ENCODE measurements at places on chromosomes 1 and 21. TPM values are rescaled to one million over a fixed set of nuclear protein-coding genes. Genes with fewer than 3 reads are reported as not detected.

DNA sequence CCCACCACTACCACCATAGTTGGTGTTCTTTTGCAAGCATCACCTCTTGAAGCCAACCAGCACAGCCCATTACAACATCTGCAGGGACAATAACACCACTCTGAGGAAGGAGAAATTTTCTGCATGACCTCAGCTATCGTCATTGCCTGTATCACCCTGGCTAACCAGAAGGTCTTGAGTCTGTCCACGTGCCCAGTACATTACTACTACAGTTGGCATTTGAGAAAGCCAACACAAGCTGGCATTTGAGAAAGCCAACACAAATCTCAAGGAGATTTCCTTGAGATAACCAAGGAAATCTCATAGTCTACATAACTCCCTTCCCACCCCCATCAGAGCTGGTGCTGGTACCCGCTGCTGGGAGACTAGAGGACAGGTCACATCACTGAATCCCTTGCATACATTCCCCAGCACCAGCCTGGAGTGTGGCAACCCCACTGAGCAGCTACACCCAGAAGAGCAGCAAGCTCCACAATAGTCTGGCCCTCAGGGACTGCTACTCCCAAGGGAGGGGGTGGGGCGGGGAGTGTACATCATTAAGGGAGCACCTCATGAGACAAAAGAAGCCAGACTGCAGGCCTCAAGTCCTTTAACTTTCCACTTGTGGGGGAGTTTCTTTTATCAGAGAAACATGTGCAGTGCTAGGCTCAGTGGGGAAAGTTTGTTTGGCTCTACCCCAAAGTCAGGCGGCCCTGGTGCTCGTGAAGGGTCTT lies 46.0 kb upstream of the GUCA2A start:
- H3K36me3 ChIP-seq: peaks cover 20% of the 10 kb centered on the region
- peaks cover 2% of the 10 kb centered on the region for H3K4me1 ChIP-seq
- H3K27ac ChIP-seq: no peak overlapping the region
- H3K4me3 ChIP-seq: no peak overlapping the region
- H3K27me3 ChIP-seq: no peaks in the 10 kb centered on the region

GRCh38 chr1:205313563-205314308 lies 7.8 kb downstream of the NUAK2 start:
- peak overlapping the region; percentile 95 for H3K27ac ChIP-seq
- DNase-seq: peak; percentile 28
- no peaks in the 10 kb centered on the region for H3K36me3 ChIP-seq

DNA sequence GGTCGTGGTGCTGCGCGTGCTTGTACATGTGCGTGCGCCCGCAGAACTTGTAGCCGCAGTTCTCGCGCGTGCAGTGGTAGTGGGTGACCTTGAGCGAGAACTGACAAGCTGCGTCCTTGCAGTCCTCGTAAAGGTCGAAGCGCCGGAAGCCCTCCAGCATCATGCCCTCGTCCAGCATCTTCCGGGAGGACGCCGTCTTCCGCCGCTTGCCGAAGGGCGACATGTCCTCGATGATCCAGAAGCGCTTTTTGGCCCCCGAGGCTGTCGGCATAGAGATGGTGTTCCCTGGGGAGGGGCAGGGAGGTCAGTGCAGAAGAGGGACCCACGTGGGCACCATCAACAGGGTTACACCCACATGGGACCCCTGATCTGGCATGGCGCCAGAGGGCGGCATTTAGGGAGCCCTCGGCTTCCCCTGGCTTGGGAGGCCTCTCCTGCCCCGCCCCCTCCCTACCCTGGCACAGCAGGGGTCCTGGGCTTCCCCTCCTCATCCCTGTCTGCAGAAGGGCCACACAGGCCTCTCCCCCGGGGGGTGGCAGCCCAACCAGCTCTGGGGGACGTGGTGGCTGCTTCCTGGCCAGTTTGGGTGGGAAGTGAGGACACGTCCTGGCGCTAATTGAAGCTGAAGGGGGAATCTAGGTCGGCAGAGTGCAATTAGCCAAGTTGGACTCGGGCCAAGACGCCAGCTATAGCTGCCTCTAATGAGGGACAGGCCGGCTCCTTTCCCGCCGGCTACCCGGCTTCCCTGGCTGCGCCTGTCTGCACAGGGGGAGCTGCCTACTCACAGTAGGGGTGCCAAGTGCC lies 156.5 kb downstream of the CASZ1 start:
- H3K27ac ChIP-seq: no peak overlapping the region
- H3K4me1 ChIP-seq: no peaks in the 10 kb centered on the region
- H3K27me3 ChIP-seq: peaks cover 19% of the 10 kb centered on the region
- no peak for DNase-seq
- peaks cover 6% of the 10 kb centered on the region for H3K36me3 ChIP-seq

GRCh38 chr21:37146320-37147235 lies 73.5 kb downstream of the TTC3 start:
- no peak for DNase-seq
- no peak overlapping the region for H3K4me3 ChIP-seq
- peaks cover 6% of the 10 kb centered on the region for H3K4me1 ChIP-seq
- peaks cover 60% of the 10 kb centered on the region for H3K36me3 ChIP-seq
- H3K27ac ChIP-seq: peak overlapping the region; percentile 70
- H3K27me3 ChIP-seq: no peaks in the 10 kb centered on the region

- peaks cover 5% of the 10 kb centered on the region for H3K27me3 ChIP-seq
- peak overlapping the region; percentile 72 for H3K27ac ChIP-seq
- H3K36me3 ChIP-seq: peaks cover 11% of the 10 kb centered on the region
- H3K4me3 ChIP-seq: no peak overlapping the region
Observed at GRCh38 chr1:173099166-173099565, 48.4 kb upstream of the TNFSF18 start.

DNA sequence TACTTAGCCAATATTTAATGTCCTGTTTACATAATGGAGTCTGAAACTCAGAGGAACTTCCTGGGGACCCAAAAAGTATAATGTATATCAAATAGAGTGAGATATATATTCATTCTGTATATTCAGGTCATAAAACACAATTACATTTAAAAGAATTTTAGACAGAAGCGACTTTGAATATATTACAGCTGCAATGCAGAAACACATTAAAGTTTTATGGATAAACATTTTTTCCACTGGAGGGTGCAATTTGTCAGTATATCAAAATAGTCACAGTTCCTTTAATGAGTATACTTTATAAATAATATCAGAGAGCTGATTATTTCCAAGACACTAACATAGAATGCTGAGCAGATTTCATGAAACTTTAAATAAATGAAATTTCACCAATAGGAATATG lies 43.9 kb upstream of the CRB1 start:
- no peaks in the 10 kb centered on the region for H3K27me3 ChIP-seq
- H3K36me3 ChIP-seq: no peaks in the 10 kb centered on the region
- no peaks in the 10 kb centered on the region for H3K4me1 ChIP-seq
- no peak overlapping the region for H3K4me3 ChIP-seq
- DNase-seq: no peak

DNA sequence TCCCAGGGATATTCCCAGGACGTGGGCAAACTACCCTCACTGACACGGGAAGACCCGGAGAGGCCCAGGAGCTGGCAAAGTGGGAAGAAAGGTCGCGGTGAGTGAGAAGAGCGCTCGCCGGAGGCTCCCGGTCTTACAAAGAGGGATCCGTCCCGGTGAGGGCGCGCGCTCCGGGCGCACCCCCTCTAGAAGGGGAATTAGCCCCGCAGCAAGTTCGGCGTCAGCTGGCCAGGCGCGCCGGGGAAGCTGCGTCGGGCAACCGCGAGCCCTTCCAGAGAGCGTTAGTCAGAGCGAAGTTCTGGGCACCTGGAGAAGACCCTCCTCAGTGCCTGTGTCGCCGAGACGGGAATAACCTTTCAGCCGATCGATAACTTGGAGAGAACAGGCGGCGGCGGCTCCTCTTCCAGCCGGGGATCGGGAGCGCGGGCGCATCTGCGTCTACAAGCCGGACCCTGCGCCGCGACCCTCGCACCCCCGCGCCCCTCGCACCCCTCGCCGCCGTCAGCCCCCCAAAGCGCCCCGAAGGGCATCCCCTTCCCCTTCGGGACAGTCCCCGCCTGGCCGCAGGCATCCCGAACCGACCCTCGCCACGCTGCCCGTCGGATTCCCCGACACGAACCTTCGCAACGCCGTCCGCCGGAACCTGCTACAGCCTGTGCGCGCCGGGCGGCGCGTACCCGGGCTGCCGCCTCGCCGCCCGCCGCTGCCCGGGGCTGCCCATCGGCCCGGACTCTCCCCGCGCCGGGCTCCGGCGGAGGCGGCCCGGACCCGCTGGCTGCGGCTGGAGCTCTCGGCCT lies 485 bp downstream of the SIPA1L2 start:
- no peaks in the 10 kb centered on the region for H3K36me3 ChIP-seq
- peak overlapping the region; percentile 96 for H3K4me3 ChIP-seq
- peaks cover 10% of the 10 kb centered on the region for H3K27me3 ChIP-seq
- peak; percentile 49 for DNase-seq
- peak overlapping the region; percentile 96 for H3K27ac ChIP-seq

GRCh38 chr1:14363707-14364413 lies 234.6 kb upstream of the KAZN start:
- no peak overlapping the region for H3K4me3 ChIP-seq
- no peak overlapping the region for H3K27ac ChIP-seq
- DNase-seq: no peak

DNA sequence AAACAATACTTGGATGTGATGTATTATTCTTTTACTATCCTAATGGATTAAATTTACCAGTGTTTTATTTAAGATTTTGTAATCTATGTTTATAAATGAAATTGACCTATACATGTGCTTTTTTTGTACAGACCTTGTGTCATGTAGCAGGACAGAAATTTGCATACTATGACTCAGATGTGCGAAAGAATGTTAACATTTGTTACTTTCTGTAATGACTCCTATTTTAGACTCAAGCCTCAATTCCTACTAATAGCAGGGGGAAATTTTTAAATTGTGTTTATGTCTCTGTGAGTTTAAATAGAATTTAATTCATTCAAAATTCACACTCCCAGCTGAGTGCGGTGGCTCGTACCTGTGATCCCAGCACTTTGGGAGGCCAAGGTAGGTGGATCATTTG lies 21.8 kb upstream of the RIMKLA start:
- peaks cover 5% of the 10 kb centered on the region for H3K27me3 ChIP-seq
- no peak overlapping the region for H3K4me3 ChIP-seq
- H3K27ac ChIP-seq: no peak overlapping the region
- DNase-seq: no peak

- H3K27me3 ChIP-seq: peaks cover 18% of the 10 kb centered on the region
- no peak overlapping the region for H3K4me3 ChIP-seq
- no peak overlapping the region for H3K27ac ChIP-seq
- DNase-seq: no peak
Observed at GRCh38 chr1:66438501-66438900, 95.5 kb upstream of the SGIP1 start.

DNA sequence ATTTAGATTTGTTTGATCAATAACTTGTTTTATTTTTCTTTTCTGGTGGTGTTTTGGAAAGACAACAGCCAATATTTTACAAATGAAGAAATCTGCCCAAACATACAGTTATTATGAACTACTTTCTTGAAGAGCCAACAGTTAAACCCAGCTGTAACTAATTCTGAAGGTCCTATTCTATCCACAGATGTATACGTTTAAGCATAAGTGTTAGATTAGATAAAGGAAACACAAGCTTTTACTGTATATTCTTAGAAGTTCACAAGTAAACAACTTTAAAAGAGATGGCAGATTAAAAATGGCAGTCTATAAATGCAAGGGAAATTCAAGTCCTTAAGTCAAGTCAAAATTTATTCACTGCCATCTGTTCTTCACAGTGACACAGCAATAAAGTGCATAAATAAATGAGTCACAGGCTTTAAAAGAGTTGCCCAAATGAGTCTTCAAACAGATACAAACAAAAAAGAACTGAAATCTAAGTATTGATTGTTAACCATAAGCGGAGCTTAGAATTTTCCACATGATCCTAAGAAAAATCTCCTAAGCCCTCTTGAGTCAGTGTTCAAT lies 49.9 kb upstream of the KCNH1 start:
- H3K4me3 ChIP-seq: no peak overlapping the region
- H3K27me3 ChIP-seq: no peaks in the 10 kb centered on the region
- H3K4me1 ChIP-seq: no peaks in the 10 kb centered on the region
- H3K27ac ChIP-seq: no peak overlapping the region
- no peaks in the 10 kb centered on the region for H3K36me3 ChIP-seq
- DNase-seq: no peak

DNA sequence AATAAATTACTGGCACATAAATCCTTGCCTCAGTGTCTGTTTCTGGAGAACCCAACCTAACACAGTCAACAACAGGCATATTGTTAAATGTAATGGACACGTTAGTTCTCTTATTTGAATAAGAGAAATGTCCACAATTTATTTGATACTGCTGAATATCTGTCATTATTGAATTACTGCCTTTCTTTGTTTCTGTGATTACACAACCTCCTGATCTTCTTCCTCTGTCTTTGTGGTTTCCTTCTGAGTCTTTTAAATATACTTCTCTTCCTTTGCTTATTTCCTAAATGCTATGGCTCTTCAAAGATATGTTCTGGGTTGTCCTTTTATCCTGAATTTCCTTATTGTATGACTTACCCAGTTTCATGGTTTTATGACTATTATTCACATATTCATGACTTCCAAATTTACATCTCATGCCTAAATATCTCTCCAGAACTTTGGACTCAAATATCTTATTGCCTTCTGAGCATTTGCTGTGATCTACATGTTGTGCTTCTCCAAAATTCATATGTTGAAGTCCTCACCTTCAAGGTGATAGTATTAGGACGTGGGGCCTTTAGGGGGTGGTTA lies 39.9 kb downstream of the MSH4 start:
- DNase-seq: no peak
- H3K27me3 ChIP-seq: no peaks in the 10 kb centered on the region
- H3K36me3 ChIP-seq: no peaks in the 10 kb centered on the region
- no peak overlapping the region for H3K4me3 ChIP-seq
- no peaks in the 10 kb centered on the region for H3K4me1 ChIP-seq

BRDT gene
- total RNA-seq: not detected

GCSAML gene
- total RNA-seq: not detected

DCST1 gene
- total RNA-seq: not detected

USP21 gene
- 51.1 TPM for total RNA-seq

B3GALT2 gene
- 0.79 TPM for total RNA-seq

MIXL1 gene
- total RNA-seq: 1.5 TPM

ARTN gene
- total RNA-seq: 2.0 TPM

Measured in progenitor cell of endocrine pancreas (in vitro differentiated cells).